ENCODE measurements at places on chromosomes 4 and X.

GRCh38 chr4:22504447-22504846 lies 11.4 kb downstream of the ADGRA3 start:
- no peak for DNase-seq

- no peak for DNase-seq
These were observed 17.6 kb downstream of the SLC2A9 start for GRCh38 chr4:10003666-10004065.

- DNase-seq, result no peak
These were observed 30.7 kb downstream of the ARHGEF9 start for GRCh38 chrX:63754136-63754859.

- no peak for DNase-seq
These were observed 12.5 kb upstream of the OSTC start for GRCh38 chr4:108637856-108638255.

DNA sequence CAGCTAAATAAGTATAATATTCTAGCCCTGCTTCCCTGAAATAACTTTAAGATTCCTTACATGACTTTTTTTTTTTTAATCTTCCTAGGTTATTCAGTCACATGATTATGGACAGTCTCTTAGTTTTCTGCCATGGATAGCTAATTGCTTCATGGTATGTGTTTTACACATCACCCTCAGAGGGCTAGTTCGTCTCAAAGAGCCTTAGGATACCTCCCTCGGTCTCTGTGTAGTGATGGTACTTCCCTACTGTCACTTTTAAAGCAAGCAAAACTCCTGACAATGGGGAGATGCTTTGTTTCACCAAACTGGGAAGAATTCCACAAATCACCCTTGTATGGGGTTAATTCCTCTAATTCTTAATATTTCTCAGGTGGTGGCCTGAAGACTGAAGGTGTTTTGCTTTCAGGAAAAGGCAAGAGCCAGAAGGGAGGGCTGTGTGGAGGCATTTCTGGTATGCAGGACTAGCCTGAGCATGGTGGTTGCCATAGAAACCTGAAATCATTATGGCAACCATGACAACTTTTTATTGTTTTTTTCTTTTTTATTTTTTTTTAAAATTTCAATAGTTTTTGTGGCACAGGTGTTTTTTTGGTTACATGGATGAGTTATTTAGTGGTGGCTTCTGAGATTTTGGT lies 70.4 kb downstream of the BEX3 start:
- DNase-seq, result no peak

DNA sequence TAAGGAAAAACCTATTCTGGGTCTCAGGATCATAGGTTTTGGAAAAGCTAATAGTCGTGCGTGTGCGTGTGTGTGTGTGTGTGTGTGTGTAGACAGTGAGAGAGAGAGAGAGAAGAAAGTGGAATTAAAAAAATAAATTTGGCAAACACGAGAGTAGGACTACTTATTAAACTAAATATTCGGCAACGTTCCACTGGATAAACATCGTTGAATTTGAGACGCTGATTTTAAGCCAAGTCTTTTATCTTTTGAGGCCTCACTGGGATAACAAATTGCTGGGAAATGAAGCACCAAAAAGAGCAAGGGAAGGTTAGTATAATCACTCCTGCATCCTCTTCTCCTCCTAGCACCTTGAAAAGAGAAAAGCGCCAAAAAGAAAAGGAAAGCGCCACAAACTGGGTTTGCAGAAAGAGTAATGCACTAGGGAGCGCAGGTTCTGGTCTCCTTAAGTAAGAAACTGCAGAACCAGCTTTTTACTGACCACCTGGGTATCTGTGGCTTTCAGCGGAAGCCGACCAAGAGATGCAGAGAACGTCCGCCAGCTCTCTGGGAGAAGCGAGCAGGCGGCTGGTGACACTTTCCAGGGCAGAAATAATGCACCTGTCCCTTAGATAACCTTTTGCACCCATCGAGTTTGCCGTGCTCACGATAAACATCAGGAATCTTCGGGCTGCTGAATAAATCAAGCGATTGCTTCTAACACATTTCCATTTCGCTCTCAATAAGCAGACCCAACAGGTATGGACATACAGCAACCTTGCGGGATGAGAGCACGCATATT lies 3.4 kb downstream of the ATOH1 start:
- DNase-seq, result no peak

- DNase-seq, result no peak
These were observed 57.0 kb upstream of the PRSS48 start for GRCh38 chr4:151219948-151220347.
